Stimulated activated CD4-positive, alpha-beta T cell treated with anti-CD3 and anti-CD28 coated beads, Interleukin-12 subunit alpha, Interleukin-12 subunit beta, amount 100 ng/mL, for 4 hours (primary cell): ENCODE measurements at places on chromosomes 1 and 21.

- DNase-seq: no peak
Measured at GRCh38 chr1:47709872-47710231, 272.0 kb downstream of the FOXD2 start.

GRCh38 chr1:60825593-60825992 is 256.8 kb upstream of the NFIA start:
- DNase-seq: no peak

DNA sequence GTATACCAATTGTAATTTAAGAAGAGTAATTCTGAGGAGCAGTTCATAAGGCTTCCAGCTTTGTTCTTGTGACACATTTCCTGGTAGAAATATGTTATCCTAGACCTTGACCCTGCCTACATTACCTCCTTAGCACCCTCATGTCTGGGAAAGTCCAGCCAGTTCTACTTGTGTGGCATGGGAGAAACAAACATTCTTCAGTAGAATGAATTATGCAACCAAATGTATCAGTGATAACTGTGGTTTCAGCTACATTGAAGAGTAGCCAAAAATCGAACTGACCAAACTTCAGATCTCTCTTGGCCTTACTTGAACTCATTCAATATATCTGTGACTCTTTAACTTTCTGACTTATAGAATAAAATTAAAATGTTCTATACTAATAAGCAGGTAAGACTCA is 308.1 kb upstream of the LYPLAL1 start:
- no peak for DNase-seq

- no peak for DNase-seq
Measured at GRCh38 chr1:111864862-111865261, 109.2 kb downstream of the DDX20 start.

DNA sequence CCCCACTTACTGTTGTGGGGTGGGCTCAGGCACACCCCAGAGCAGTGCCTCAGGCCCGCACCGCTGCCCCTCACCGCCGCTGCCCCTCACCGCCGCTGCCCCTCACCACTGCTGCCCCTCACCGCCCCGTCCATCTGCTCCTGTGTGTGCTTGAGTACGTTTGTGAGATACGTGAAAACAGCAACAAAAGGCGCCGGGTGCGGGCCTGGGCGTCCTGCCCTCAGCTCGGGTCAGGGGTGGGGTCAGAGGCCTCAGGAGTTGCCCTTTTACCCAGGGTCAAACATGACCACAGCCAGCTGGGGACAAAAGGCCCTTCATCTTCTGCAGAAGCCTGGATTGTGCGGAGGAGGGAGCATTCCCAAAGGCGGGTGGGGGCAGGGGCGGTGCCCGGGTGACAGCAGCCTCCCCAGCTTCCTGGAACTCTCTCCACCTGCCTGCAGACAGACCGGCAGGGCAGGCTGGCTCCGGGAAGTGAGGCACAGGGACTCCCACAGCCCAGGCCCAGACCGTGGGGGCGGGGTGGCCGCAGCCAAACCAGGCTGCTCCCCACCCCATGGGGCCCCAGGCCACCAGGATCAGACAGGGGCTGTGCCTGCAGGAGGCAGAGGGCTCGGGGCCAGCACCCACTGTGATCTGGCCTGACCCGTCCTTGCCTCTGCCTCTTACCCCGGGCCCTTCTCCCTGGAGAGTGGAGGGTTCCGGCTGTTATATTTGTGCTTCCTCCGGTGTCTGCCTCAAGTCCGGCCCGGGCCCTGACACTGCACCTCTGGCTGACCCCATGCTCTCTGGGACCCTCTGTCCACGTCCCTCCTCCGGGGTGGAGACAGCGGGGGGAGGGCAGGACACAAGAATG is 2.3 kb upstream of the VWA1 start:
- no peak for DNase-seq
